ENCODE measurements at places on chromosomes 5 and 9. TPM values are rescaled to one million over a fixed set of nuclear protein-coding genes. Genes with fewer than 3 reads are reported as not detected.

The INSYN2B gene
- not detected for polyA plus RNA-seq

The C9orf50 gene
- not detected for polyA plus RNA-seq

The SPATA9 gene
- polyA plus RNA-seq, result not detected

- no peak for DNase-seq
Measured at GRCh38 chr9:27421577-27421976, 102.5 kb upstream of the IFNK start.

Measured in naive B cell (primary cell).